ENCODE measurements at places on chromosomes 11 and 22. TPM values are rescaled to one million over a fixed set of nuclear protein-coding genes. Genes with fewer than 3 reads are reported as not detected.

TSSK2 gene
- polyA plus RNA-seq: not detected

TIGD3 gene
- polyA plus RNA-seq: 0.44 TPM

OR5A1 gene
- not detected for polyA plus RNA-seq

MPZL2 gene
- 79.1 TPM for polyA plus RNA-seq

MS4A3 gene
- 0.08 TPM for polyA plus RNA-seq

ARRB1 gene
- 18.0 TPM for polyA plus RNA-seq

CSKMT gene
- polyA plus RNA-seq: 8.7 TPM

FAM227A gene
- polyA plus RNA-seq: 0.44 TPM

SHISAL1 gene
- 0.43 TPM for polyA plus RNA-seq

GAS2L1 gene
- polyA plus RNA-seq: 15.7 TPM

- peak overlapping the region; percentile 81 for H3K27ac ChIP-seq
- peak; percentile 91 for DNase-seq
- H3K4me3 ChIP-seq: peak overlapping the region; percentile 65
- peaks cover 12% of the 10 kb centered on the region for H3K36me3 ChIP-seq
- H3K4me1 ChIP-seq: peaks cover 71% of the 10 kb centered on the region
Measured at GRCh38 chr11:119339589-119340334, 921 bp downstream of the C1QTNF5 start.

GRCh38 chr22:20904980-20905355 is 12.2 kb upstream of the CRKL start:
- H3K27me3 ChIP-seq: no peaks in the 10 kb centered on the region
- H3K4me3 ChIP-seq: no peak overlapping the region
- no peak for DNase-seq

DNA sequence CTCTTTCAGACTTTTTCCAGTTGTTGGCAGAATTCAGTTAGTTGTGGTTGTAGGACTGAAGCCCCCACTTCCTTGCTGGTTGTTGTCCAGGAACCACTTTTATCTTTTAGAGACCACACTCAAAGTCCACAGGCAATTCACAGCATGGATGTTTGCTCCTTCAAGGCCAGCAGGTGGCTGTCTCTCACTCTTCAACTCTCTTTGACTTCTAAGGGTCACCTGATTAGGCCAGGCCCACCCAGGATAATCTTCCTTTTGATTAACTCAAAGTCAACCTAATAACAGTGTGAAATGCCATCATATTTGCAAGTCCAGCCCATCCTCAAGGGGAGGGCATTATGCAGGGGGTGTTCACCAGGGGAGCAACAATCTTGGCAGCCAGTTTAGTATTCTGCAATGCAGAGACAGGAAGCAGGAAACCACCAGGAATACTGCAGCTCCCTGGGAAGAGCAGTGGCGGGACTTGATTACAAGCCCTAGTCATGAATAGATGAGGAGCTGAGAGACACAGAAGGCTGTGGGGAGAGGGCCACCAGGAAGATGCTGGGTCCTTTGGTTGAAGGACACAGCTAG is 52.4 kb downstream of the LRRC74B start:
- DNase-seq: no peak

GRCh38 chr22:39818094-39818493 is 75.5 kb downstream of the ENTHD1 start:
- H3K27me3 ChIP-seq: peaks cover 25% of the 10 kb centered on the region
- no peak overlapping the region for H3K27ac ChIP-seq
- no peak overlapping the region for H3K4me3 ChIP-seq

GRCh38 chr22:27534720-27535125 is 266.8 kb downstream of the MN1 start:
- no peak overlapping the region for H3K27ac ChIP-seq
- no peaks in the 10 kb centered on the region for H3K27me3 ChIP-seq
- H3K4me1 ChIP-seq: peaks cover 19% of the 10 kb centered on the region
- DNase-seq: no peak
- no peaks in the 10 kb centered on the region for H3K36me3 ChIP-seq

DNA sequence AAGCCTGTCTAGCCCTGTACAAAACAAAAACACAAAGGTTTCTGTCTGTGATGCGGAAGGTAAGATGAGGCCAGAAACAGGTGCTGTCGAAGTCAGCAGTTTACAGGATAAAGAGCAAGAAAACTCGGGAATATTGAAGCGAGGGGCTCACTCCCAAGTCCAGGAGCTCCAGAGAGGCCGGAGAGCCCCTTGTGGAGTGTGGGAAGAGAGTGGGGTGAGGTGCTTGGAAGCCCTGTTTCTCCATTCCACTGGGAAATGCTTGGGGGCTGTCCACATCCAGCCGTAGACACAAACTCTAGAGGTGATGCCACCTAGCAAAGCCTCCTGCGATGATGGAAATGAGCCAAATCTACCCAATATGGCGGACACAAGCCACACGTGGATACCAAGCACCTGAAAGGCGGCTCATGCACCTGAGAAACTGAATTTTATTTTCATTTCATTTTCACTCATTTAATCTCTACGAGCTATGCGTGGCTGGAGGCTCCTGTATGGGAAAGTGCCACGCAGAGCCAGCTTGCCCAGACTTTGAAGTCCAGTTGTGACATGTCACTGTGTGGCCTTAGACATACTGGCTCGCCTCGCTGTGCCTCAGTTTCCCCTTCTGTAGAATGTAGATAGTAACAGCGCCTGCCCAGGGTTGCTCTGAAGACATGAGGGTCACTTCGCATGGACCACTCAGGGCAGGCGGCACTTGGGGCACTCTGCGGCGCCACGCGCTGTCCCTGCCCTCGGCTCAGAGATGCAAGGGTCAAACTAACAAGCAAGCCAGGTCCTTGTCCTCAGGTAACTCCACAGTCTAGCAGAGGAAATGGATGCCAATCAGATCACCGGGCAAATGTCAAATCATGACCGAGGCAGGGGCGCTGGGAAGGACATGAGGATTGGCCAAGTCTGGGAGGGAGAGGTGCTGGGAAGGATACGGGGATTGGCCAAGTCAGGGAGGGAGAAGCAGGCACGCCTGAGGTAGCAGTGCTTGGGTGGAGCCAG is 684.7 kb downstream of the TBC1D22A start:
- no peak for DNase-seq
- no peak overlapping the region for H3K27ac ChIP-seq
- no peak overlapping the region for H3K4me3 ChIP-seq

- DNase-seq: no peak
- H3K4me1 ChIP-seq: no peaks in the 10 kb centered on the region
- no peak overlapping the region for H3K27ac ChIP-seq
- H3K4me3 ChIP-seq: no peak overlapping the region
- H3K36me3 ChIP-seq: no peaks in the 10 kb centered on the region
Measured at GRCh38 chr11:15189189-15189588, 74.5 kb downstream of the INSC start.

DNA sequence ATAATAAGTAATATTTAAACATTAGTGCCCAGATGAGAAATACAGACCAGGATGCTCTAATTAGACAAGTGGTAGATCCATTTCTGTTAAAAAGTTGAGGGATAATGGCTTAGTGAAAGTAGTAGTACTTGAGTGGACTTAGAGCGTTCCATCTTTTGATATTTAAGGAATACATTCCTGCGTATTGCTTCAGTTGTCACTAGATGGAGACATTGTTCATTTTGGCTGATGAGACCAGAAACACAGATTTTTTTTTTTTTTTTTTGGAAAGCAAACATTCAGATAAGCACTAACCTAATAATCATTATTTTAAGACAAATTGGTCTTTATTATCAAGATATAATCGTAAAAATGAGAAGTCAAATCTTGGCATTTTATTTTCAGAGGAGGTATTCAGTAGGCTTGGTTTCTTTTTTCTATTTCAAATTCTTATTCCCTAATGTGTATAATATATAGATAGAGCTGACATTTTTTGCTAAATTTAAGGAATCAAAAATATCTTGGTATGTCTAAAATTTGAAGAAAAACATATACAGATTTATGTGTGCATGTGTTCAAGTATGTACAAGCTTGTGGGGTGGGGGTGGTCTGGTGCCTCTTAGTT is 92.9 kb downstream of the DYNC2H1 start:
- no peak overlapping the region for H3K4me3 ChIP-seq
- H3K27ac ChIP-seq: no peak overlapping the region
- no peaks in the 10 kb centered on the region for H3K27me3 ChIP-seq
- H3K4me1 ChIP-seq: no peaks in the 10 kb centered on the region
- peak; percentile 45 for DNase-seq

DNA sequence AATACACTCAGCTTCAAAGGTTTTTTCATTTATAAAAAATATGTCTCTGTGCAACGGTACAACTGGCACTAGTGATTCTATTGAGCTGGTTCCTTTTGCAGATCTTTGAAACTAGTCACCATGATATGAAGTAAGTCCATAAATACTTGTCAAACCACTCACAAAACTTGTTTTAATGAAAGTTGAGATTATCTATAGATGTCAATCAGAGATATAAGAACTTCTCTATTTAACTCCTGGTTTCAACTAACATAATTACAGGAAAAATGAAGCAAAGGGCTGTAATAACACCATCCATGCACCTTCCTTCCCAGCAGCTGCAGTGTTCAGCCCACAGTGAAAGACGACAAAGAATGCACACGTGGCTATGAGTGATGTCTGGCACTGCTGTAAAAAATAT is 44.7 kb downstream of the TMEM123 start:
- no peaks in the 10 kb centered on the region for H3K27me3 ChIP-seq
- H3K4me3 ChIP-seq: no peak overlapping the region
- H3K36me3 ChIP-seq: no peaks in the 10 kb centered on the region
- peaks cover 42% of the 10 kb centered on the region for H3K4me1 ChIP-seq
- no peak overlapping the region for H3K27ac ChIP-seq
- no peak for DNase-seq

DNA sequence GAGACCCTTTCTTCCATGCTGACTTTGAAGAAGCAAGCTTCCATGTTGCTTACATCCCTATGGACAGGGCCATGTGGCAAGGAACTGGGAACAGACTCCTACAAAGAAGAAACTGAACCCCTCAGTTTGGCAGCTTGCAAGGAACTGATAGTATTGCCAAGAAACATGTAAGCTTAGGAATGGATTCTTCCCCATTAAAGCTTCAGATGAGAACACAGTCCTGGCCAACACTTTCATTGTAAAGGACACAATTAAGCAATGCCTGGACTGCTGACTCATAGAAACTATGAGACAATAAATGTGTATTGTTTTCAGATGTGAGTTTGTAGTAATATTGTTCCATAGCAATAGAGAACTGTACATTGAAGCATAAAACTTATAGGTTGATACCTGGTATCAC is 82.4 kb downstream of the AASDHPPT start:
- no peak overlapping the region for H3K27ac ChIP-seq
- H3K36me3 ChIP-seq: no peaks in the 10 kb centered on the region
- H3K4me1 ChIP-seq: peaks cover 7% of the 10 kb centered on the region

GRCh38 chr11:58625086-58625485 is 2.6 kb downstream of the CNTF start:
- no peaks in the 10 kb centered on the region for H3K27me3 ChIP-seq
- H3K27ac ChIP-seq: no peak overlapping the region
- peaks cover 12% of the 10 kb centered on the region for H3K4me1 ChIP-seq
- peaks cover 64% of the 10 kb centered on the region for H3K36me3 ChIP-seq

DNA sequence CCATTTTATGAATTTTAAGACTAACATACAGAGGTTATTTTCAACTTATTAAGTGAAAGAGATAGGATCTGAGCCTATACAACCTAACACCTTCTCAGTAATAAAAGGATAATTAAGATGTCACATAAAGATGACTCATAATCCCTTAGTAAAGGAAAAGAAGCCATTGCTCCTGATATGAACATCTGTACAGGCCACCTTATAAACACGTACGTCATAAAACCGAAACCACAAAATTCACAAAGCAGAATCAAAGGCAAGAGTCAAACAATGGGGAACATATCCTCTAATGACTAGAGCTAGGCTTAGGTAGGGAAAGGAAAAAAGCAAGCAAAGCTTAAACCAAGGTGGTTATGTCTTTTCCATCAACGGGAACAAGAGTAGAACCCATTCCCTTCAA is 103.5 kb downstream of the KCNA4 start:
- no peak for DNase-seq
- no peaks in the 10 kb centered on the region for H3K27me3 ChIP-seq
- no peaks in the 10 kb centered on the region for H3K4me1 ChIP-seq
- no peak overlapping the region for H3K4me3 ChIP-seq

GRCh38 chr22:50656122-50657070 is 16.2 kb upstream of the SHANK3 start:
- no peaks in the 10 kb centered on the region for H3K36me3 ChIP-seq
- H3K4me1 ChIP-seq: no peaks in the 10 kb centered on the region
- no peak overlapping the region for H3K27ac ChIP-seq

GRCh38 chr22:30600921-30601320 is 6.1 kb upstream of the TCN2 start:
- no peaks in the 10 kb centered on the region for H3K36me3 ChIP-seq
- H3K27ac ChIP-seq: no peak overlapping the region
- peaks cover 37% of the 10 kb centered on the region for H3K4me1 ChIP-seq
- no peak for DNase-seq
- no peaks in the 10 kb centered on the region for H3K27me3 ChIP-seq

DNA sequence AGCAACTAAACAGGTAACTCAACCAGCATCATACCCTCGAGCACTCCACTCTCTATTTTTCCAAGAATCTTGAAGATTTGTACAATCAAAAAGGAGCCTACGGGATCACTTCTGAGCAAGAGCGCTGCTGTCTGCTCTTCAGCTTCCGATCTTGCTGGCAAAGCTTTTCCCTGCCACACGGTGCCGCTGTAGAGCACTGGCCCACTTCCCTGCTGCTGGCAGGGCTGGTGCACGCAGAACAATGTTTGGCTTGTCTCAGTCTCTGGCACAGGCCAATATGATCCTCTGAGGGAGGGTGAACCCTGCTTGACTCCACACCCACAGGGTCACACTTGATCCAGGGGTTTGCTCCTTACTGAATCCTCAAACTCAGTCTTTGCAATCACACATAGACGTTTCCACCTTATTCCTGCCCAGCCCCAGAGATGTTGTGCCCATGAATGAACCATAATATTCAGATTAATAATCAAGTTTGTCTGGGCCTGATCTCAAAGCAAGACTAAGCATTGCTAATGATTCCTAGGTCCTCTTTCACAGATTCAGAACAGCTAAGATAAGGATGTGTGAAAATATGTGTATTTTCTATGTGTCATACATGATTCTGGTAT is 536.6 kb downstream of the SOX6 start:
- H3K4me1 ChIP-seq: no peaks in the 10 kb centered on the region
- peak; percentile 80 for DNase-seq
- no peaks in the 10 kb centered on the region for H3K36me3 ChIP-seq
- H3K27me3 ChIP-seq: no peaks in the 10 kb centered on the region
- no peak overlapping the region for H3K27ac ChIP-seq

DNA sequence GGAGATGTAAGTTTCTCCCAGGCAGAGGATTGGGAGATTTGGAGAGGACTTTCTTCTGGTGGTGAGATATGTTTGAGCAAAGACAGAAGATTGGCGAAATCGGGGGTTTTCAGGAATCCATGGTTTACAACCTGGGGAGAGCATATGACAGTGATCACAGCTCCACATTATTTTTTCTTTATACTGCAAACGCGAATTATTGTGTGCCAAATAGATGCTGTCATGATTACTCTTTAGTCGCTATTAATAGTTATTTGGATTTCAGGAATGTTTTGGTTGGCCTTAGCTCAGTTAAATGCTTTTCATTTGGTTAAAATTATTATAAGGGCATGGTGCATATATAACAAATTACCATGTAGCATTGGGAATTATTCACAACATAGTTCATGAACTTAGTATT is 15.2 kb downstream of the ATXN10 start:
- H3K27ac ChIP-seq: no peak overlapping the region
- H3K36me3 ChIP-seq: no peaks in the 10 kb centered on the region
- DNase-seq: peak; percentile 24
- H3K27me3 ChIP-seq: no peaks in the 10 kb centered on the region
- H3K4me3 ChIP-seq: no peak overlapping the region

Data from stomach (tissue), 19 donors.